Panc1 (cell line): ENCODE measurements at places on chromosomes 16 and 17. TPM values are rescaled to one million over a fixed set of nuclear protein-coding genes. Genes with fewer than 3 reads are reported as not detected.

GRCh38 chr17:44782326-44782850 is 23.6 kb downstream of the ADAM11 start:
- DNase-seq, result no peak

DNA sequence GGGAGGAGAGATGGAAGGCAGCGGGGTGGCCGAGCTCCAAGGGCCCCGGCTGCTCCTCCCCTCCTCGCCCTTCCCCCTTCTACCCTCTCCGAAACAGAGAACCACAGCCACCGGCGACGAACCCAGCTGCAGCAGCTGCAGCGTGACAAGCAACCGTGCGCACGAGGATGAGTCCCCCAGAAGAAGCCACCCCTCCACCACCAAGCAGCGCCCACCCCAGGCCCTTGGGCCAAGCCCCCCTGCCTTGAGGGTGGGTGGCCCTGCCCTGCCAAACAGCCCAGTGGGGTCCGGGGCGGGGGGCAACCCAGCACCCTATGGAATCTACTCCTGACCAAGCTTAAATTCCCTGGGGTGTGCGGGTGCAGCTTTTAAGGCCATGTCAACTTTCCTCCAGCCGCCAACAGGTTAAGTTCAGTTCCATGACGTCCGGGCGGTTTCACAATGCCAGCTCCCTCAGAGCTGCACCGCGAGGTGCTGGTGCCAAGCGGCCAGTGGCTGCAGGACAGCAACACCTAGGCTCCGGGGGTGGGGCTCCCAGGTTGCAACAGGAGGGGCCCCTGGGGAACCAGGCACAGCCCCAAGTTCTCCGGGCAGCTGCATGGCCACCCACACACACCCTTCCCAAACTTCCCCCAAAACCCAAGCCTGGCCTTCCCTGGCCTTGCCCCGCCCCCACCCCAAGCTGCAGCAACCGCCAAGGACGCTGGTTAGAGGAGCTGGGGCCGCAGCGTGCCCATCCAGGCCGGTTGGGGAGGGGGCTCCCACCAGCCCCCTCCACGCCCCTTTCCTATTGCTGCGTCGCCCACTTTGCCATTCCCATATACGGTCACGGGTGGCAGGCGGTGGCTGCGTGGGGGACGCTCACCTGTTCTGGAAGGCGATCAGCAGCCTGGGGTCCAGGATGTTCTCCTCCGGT is 2.0 kb downstream of the CBX4 start:
- no peak for DNase-seq

ZACN gene
- not detected for total RNA-seq

DNA sequence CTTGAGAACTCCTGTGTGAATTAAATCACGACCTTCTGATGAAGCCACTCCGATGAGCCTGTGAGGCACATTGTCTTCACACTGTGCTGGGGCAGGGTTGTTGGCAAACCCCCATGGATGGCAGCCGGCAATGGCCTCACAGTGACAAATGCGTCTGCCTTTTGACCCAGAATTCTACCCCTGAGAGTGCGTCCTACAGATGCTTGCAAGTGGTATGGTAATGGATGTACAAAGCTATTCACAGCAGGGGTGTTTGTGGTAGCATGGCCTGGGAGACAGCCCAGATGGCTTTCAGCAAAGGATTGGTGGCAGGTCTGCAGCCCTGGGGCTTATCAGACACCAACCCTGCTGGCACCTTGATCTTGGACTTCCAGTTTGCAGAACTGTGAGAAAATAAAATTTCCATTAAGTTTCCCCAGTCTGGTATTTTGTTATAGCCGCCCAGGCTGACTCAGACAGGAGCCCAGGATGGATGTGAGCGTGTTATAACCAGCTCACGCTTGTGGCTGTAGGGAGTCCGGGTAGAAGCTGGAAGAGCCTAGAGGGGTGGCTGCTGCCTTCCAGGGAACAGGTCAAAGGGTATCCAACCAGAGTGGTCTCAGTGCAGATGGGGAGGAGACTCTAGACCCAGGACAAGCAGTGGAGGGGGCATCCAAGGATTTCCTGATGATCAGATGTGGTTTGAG is 10.1 kb downstream of the AFMID start:
- no peak for DNase-seq

DNA sequence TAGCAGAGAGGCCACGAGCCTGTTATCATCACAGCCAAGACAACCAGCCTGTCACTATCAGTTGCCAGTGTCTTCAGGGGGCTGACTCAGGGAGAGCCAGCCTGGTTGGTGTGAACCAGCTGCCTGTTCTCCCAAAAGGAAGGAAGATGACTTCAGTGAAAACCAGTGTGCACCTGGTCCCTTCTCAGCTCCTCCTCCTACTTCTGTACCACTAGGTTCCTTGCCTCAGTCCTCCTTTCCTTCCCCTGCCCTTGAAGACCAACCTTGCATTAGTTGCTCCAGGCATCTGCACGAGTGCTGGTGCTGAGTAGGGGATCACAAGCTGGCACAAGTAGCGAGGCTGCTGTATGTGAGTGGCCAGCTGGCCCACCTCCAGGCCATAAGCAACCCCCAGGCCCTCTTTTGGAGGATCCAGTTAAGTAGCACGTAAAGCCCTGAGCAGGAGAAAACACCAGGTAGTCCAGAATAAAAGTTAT is 8.5 kb downstream of the TUBG1 start:
- no peak for DNase-seq

- no peak for DNase-seq
Observed at GRCh38 chr17:54153423-54153822, 330.7 kb downstream of the KIF2B start.

KRTAP4-9 gene
- not detected for total RNA-seq

PSME3 gene
- total RNA-seq, result 110 TPM

DNA sequence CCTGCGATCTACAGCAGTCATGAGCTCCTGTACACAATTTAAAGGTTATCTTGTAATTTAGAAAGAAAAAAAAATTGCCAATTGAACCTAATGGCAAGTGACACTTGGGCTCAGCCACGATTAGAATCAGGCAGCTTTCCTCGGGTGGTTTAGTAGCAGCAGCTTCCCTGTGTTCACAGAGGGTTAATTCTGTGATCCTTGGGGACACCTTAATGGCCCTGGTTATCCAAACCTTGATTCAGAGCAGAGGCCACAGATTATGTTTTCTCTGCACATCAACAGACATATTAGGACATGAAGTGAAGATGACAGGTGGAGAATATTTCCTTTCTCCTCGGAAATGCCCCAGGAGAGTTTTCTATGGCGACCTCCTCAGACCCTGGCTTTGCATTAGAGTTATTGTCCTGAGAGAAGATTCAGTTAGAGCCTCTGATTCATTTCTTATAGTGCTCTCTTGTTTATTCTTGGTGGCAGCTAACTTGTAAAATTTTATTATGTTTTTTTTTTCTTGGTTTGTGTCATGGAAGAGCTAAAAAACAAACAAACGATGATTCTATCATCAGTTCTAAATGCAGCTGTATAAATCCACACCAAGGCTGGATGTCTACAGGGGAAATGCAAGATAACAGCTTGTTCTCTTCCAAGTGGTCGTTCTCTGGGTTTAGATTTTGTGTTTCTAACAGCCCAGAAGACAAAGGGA is 351.2 kb upstream of the DYNLRB2 start:
- DNase-seq, result no peak

KRTAP9-2 gene
- not detected for total RNA-seq

KRTAP2-2 gene
- not detected for total RNA-seq

DNA sequence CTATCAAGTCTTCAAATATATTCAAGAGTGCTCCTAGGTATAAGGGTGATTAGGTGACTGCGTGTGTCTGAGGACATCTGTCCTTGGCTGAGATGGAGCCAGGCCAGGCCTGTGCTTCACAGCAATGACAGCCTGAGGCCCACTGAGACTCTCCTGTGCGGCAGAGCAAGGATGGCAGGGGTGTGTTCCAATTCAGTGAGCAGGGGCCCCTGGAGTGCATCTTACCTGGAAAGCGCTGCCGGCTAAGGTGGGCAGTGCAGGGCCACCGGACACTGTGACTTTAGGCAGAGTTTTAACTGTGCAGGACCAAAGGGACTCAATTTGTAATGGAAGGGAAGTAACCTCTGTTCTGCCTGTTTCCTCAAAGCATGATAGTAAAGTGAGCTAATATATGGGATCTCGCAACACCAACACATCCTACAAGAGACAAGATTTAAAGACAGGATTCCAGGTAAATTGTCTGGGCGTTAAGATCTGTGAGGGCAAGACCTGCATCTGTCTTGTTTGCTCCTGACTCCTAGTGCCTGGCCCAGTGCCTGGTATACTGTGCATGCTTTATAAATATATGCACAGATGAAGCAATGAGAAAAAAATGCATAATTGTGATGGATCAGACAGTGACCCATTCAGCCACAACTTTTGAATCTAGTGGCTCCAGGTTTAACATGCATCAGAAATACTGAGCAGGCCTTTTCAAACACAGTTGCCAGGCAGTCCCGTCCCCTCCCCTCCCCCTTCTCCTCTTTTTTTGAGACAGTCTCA is 86.7 kb downstream of the MRC2 start:
- no peak for DNase-seq

CACNA1H gene
- 31.1 TPM for total RNA-seq
